Stimulated activated CD4-positive, alpha-beta T cell treated with anti-CD3 and anti-CD28 coated beads, TNF-alpha, amount 100 ng/mL, for 48 hours (primary cell): ENCODE measurements at places on chromosomes 11 and 22.

- DNase-seq, result no peak
Observed at GRCh38 chr11:24759742-24760141, 262.9 kb downstream of the LUZP2 start.

GRCh38 chr11:66987158-66987620, 12.1 kb downstream of the C11orf86 start:
- DNase-seq, result no peak

DNA sequence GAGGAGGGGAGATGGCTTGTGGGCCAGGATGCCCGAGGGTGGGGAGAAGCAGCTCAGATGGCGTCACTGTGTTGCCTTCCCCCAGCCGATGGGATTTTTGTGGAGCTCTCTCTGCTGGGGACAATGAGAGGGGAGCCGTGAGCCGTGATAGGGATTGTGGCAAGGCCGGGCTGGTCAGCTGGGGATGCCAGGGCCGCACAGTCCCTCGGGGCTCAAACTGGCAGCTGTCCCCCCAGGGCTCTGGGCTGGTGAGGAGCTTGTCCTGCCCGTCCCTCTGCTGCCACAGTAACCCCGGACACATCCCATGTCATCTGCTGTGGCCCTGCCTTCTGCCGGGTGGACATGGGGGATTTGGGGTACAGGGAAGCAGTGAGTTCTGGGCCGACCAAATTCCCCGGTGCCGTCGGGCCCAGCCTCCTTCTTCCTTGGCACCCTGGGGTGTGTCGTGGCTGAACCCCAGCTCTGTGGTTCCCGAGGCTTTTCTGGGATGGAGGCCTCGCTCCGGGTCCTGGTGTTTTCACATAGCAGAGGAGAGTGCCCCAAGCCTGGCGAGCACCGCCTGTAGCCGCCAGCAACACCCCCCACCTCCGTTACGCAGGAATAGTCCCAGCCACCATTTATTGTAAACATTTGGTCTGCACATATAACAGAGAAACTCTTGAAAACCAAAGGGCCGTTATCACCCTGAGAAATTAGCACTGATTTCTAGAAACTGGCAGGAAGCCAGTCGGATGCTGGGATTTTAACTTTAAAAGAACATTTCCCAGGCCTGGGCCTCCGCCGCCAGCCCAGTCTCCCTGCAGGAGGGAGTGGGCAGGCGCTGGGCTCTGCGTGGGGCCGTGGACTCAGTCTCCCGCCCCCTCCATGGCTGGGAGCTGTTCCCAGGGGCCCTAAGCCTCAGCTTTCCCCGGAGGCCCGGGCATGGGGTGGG, 9.9 kb downstream of the BRSK2 start:
- no peak for DNase-seq

DNA sequence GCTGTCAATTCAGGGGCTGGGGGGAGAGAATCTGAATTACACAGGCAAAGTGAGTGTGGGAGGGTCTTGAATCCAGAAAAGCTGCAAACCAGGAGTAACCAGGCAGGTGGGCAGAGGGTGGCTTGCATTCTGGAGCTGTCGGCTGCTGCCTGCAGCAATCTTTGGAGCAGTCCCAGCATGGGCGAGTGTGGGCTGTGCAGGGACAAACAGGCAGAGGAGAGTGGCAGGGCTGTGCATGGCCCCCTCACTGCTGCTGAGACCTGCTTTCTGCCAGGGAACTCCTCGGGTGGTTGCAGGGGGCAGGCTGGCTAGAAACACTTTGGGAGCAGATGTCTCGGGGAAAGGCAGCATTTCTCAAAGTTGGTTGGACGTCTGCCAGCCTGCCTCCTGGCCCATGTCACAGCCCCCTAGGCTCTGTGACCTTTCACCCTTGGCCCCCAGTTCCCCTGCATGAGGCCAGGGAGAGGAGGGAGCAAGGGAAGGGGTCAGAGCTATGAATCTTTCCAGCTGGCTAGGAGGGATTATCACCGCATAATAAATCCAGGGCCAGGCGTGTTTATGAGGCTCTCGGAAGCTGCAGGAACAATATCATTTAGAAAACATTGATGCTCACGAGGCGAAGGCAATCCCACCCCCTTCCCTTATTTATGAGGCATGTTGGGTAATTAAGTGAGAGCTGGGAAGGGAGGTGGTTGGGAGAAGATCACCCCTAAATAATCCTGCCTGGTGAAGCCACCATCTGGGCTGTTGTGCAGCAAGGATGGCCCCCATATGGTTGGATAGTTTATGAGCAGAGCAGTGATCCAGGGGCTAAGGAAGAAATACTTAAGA, 212.3 kb upstream of the NCAM1 start:
- DNase-seq, result no peak

DNA sequence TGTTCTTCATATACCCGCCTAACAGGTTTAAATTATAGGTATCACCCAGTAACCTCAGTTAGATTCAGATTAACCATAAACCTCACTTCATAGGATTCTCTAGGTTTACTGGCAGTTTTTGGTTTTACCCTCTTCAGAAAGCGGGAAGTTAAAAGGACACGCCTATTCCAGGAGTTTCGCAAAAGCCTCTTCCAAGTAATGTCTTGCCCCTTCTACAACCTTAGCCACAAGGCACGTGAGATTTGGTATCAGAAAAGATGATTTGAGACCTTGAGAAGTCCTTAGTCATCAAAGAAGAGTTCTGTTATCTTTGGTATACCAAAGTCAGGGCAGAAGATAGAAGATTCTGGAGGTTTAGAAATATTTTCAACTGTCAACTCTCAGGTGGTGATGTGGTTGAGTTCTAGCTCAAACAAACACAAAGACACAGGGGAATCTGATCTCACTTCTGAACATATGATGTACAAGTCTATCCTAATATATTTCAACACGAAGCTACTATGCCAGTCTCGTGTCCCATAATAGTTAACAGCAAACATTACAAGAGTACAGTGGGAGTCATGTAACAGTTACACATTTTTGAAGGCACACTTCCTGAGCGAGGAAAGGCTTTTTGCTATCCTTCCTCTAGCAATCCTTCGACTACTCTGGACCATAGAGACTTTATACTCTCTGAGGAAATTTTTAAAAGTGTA, 103.5 kb downstream of the USP35 start:
- no peak for DNase-seq

GRCh38 chr11:129998905-129999304, 3.7 kb downstream of the PRDM10 start:
- no peak for DNase-seq

- DNase-seq, result no peak
Observed at GRCh38 chr11:71505001-71505400, 22.1 kb upstream of the KRTAP5-7 start.

DNA sequence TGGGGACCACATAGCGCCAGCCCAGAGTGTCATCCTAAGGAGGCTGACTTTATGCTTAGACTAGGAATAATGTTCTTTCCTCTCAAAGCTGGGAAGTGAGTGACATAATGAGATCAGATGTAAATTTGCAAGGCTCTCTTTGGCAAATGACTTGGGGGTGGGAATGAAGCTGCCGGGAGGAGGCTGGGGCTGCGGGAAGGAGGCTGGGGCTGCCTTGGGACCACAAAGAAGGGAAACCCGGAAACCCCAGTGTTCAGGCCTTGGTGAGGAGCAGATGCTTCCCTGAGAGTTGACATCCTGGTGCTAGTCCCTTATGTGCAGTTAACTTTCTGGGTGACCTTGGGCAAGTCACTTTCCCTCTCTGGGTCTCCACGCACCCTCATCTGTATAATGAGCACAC, 182.0 kb downstream of the CHST1 start:
- DNase-seq, result no peak

DNA sequence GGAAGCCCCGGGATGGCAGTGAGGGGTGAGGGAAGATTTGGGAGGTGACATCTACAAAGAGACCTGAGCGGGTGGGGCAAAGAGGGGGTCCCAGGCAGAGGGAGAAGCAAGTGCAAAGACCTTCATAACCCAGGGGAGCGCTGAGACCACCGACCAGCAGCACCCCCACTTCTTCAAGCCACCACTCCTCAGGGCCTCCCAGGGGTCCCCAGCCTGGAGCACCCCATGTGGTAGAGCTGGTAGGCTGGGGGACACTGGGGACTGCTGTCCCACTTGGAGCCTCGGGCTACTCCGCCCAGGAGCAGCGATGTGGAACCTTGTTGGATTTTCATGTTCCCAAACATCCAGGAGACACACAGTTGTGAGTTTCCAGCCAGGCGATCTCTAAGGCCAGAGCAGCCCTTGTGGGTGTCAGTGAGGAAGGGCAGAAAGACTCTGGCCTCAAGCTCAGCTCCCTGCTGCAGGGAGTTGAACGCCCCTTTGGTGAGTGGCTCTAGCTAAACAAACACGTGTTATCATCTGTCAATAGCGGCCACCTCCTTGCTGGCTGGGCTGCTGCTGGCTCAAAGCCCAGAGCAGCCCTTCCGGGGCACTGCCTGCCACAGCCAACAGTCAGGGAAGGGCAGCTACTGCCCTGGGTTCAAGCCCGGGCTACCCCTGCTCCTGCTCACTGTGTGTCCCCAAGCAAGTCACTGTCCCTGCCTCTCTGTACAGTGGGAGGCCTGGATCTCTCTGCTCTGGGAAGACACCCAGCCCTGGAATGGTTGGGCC, 25.7 kb upstream of the CHKA start:
- DNase-seq, result no peak

GRCh38 chr11:102172127-102172848, 62.0 kb downstream of the YAP1 start:
- no peak for DNase-seq

GRCh38 chr22:22901578-22902218, 14.1 kb downstream of the IGLL5 start:
- DNase-seq, result no peak

GRCh38 chr11:32333320-32333991, 101.9 kb downstream of the WT1 start:
- DNase-seq, result no peak

DNA sequence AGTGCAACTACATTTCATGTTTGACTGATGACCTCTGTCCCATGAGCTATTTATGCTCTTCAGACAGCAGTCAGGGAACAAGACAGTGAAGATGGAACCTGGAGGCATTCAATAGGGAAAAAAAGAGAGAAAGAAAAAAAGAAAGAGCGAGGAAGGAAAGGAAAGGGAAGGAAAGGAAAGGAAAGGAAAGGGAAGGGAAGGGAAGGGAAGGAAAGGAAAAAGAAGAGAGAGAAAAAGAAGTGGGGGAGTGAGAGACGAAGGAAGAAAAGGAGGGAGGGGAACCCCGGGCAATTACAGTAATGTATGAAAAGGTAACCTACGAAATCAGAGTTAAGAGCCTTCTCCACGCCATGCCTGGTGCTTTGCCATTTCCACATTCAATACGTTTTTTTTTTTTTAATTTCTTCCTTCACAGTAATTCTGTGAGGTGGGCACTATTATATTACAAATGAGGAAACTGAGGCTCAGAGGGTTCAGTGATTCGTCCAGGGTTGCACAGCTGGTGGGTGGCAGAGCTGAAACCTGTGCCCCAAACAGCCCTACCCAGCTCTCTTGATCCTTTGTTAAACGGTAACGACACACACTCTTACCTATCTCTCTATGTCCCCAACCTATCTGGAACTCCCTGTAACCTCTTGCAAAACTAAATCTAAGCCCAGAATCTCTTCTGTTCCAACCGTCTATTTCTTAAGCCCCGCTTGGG, 39.3 kb downstream of the ETS1 start:
- DNase-seq, result no peak

- no peak for DNase-seq
Observed at GRCh38 chr22:49887702-49888101, 30.5 kb downstream of the ALG12 start.

DNA sequence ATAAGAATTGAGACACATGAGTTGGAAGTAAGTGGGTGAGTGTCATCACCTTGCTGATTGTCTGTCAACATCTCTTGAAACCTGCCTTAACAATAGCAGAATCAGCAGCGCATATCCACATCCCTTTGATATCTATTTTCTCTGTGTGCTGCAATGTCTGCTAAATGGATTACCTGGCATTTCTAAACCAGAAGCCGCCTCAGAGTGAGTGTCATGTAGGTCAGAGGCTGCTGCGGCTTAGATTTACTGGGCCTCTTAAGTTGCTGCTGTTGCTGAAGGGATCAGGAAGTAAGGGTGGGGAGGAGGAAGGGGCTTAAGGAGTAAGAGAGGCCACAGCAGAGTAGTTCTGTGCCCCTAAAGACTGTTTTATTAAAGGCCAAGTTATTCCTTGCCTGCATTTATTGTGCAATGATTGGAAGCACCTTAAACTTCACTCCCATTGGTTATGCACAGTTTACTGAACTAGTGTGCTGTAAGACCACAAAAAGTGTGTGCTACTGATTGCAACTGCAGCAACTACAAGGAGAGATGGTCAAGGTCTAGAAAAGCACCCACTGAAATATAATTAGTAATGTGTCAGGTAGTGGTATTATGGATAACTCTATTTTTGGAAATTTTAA, 29.8 kb upstream of the TMEM41B start:
- no peak for DNase-seq

GRCh38 chr11:13666708-13667107, 1.8 kb upstream of the FAR1 start:
- no peak for DNase-seq

GRCh38 chr11:104043142-104043541, 6.7 kb downstream of the DDI1 start:
- no peak for DNase-seq

DNA sequence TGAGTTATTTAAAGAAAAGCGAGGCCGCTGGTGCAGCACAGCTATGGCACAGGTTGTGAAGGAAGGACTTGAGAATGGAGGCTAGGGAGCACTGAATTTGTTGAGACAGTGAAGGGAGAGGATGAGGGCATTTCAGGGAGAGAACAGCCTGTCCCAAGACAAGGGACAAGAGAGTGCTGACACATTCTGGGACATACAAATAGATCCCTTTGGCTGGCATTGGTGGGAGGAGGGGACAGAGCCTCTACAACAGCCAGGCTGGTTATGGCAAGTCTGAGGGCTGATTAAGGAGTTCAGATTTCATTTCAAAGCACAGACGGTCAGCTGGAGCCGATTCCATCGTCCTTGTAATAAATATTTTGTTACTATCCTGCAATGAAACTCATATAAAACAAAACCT, 1.7 kb upstream of the SLC29A2 start:
- DNase-seq, result no peak

DNA sequence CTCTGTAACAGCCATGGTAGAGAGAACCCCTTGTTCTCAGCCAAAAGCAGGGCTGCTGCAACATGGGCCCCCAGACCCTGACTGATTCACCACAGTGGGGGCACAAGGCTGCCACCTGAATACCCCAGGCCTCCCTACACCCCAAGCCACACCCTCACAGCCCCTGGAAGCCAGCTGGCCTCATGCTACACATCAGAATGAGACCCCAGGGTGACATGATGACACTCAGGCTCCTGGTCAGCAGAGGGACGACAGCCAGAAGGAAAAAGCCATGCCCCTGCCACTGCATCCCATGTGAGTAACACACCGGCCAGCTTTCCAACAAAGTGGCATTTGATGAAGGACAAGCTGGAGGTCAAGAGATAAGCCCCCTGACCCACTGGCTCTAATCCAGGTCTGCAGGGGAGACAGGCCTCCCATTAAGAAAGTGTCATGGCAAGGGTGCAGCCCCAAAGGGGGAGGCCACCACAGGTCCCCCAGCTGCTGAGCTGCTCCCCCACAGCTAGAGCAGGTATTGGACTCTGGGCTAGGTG, 2.6 kb downstream of the CDPF1 start:
- no peak for DNase-seq

GRCh38 chr11:128765571-128766549, 72.0 kb downstream of the FLI1 start:
- DNase-seq, result no peak
